Hepatocyte (in vitro differentiated cells): ENCODE measurements at places on chromosomes 13 and 19. TPM values are rescaled to one million over a fixed set of nuclear protein-coding genes. Genes with fewer than 3 reads are reported as not detected.

DNA sequence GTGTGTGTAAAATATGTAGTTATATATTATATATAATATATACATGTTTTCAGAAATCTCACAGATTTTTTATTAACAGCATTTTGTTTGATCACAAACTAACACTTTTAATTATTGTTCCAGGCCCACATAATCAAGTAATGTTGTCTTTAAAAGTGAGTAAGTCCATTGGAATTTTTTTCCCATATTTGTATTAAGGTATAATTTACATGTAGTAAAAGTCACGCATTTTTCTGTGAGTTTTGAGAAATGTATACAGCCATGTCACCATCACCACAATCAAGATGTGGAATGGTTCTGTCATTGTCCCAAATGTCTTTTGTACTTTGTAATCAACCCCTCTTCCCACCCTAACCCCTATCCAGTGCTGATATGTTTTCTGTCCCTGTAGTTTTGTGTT, 120.0 kb upstream of the RFC3 start:
- no peak for DNase-seq

KRI1 gene
- 7.8 and 9.2 TPM in 2 replicates for total RNA-seq

- DNase-seq = no peak
Observed at GRCh38 chr13:91135968-91136367, 211.5 kb upstream of the MIR17HG start.

DNA sequence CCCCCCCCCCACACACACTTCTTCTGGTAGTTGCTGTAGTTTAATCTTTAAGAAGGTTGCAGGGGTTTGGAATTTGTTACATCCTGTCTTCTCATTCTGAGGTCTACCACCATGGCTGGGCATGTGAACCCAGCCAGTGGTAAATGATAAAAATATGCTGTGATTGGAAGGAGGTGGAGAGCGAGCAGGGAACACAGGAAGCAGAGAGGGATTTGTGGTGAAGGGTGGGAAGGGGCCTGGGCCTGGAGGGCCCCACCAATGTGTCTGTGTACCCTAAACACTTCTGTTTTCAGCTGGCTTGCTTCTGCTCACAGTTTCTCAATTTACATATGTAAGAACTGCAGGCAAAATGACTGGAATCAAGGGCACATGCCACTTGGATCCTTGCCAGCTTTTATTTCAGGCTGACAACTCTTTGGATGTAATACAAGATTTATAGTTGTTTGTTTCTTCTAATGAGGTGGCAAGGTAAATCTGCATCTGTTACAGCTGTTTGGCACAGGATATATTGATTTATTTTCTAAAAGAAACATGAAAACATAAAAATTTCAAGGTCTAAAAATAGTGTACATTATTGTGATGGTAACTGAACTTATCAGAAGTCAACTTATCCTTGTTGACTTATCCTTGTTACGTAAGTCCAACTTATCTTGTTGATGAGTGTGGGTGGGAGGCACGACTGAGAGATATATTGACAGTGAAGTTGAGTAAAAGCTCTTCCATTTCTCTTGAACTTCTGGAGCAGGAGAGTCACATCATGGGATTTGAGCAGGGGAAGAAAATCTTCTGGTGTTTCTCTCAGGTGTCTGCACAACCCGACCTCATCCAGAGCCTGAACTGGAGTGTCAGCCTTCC, 313.2 kb downstream of the SHISA2 start:
- DNase-seq = peak; percentile 56

GRCh38 chr13:73248711-73249580, 190.1 kb downstream of the KLF5 start:
- peak; percentile 29 for DNase-seq

OR10H1 gene
- total RNA-seq = not detected in 2 replicates

BRME1 gene
- total RNA-seq = 2.2 and 14.4 TPM in 2 replicates
